ENCODE measurements at places on chromosomes 3 and 15.

DNA sequence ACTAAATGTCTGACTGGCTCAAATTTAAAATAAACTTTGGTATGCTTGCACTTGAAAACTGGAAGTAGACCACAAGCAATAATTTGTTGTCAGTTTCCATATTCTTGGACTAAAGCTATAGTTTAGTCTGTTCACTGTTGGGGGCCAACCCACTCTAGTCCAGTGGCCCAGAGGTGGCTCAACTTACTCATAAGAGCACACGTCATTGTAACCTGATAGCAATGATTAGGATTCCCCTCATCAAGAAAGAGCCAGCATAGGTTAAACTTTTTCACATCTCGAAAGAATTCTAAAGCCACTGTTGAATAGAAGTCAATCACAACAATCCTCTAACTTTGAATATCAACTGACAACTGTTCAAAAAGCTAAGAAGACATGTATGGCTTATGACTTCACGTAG, 147.0 kb downstream of the MEIS2 start:
- DNase-seq: no peak

DNA sequence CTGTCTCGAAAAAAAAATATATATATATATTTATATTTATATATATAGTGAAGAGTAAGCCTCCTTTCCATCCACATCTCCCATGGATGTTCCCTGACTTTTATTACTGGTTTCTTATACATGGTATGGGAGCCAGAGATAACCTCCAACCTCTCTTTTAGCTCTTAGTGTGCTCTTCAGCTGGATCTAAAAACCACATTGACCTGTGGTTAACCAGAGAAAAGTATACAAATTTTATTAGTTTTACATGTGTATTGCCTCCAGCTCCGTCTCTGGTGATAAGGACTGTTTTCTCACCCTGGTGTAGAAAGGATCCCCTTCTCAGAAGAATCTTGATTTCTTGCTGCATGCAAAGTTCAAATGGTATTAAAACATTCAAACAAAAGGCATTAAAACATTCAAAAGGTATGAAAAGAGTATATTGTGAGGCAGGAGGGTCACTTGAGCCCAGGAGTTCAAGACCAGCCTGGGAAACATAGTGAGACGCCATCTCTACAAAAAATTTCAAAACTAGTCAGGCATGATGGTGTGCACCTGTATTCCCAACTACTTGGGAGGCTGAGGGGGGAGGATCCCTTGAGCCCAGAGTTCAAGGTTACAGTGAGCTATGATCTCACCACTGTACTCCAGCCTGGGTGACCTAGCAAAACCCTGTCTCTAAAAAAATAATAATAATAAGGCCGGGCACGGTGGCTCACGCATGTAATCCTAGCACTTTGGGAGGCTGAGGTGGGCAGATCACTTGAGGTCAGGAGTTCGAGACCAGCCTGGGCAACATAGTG, 13.5 kb upstream of the TTBK2 start:
- no peak for DNase-seq

- DNase-seq: no peak
Measured at GRCh38 chr3:96677156-96677555, 137.2 kb upstream of the EPHA6 start.

DNA sequence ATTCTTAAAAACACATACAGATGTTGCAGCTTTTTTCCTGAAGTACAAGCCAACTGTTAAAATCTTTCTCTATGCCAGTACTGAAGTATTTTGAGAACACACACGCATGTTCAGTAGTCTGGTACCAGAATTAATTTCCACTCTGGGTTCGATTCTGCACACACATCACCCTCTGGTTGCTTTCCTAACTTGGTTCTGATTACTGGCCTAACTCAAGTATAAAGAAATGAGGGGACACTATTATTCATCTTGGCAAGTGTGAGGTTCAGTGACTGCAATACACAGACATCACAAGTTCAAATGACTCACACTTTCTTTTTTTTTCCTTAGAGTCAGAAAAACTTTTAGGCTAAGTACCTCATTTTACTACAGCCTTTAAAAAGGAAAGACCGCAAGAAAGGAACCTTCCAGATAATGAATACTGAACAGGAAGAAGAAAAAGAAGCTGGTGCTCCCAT, 37.4 kb upstream of the LDHAL6B start:
- no peak for DNase-seq

DNA sequence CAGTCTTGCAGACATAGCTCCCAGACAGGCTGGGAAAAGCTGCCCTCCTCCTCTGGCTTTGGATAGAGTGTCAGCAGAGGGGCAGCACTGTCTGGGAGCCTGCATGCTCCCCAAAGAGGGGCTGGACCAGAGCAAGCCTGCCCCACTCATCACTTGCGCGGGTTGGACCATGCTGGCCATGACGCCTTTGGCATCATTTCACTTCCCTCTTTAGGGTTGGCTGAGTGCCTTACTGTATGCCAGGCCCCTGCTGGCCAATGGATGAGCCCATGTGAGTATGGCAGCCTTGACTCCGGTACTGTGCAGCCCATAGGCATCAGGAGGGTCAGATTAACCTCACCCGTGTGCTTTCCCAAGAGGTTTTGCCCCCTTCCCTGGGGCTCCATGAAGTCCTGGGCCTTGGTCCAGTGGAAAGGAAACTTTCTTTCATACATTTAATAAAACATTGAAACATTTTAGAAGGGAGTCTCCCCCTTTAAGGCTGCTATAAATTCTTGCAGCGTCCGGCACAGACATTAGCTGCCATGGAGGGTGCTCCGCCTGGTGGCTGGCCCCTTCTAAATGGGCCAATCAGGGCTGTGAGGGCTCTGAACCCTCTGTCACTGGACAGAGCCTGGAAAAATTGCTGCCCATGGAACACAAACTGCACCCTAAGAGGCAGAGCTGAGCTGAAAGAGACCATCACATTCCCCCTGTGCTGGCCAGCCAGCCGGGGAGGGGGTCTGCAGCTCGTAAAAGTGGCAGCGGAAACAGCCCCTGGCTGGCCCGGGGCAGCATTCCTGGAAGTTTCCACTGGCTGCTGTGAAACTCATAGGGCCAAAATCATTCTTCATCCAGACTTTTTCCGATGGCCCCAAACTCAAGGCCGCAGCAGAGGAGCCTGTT, 20.8 kb upstream of the DUSP7 start:
- no peak for DNase-seq

- no peak for DNase-seq
Measured at GRCh38 chr3:46987319-46987742, 7.9 kb downstream of the NBEAL2 start.

DNA sequence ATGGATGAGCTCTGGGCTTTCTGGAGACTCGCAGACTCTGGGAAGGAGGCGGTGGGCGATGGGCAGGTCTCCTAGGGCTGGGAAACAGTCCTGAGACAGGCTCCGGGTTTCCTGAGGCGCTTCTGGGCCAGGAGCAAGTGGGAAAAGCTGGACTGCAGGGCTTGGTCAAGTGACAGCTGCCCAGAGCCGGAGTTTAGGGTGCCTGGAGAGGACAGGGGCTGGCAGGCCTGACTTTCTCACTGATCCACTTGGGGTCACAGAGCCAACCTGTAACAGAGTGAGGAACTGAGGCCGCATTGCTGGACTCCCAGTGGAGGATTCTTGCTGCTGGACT, 107.9 kb downstream of the APBA2 start:
- no peak for DNase-seq

- DNase-seq: peak; percentile 14
Measured at GRCh38 chr15:44584162-44584749, 47.3 kb downstream of the EIF3J start.

DNA sequence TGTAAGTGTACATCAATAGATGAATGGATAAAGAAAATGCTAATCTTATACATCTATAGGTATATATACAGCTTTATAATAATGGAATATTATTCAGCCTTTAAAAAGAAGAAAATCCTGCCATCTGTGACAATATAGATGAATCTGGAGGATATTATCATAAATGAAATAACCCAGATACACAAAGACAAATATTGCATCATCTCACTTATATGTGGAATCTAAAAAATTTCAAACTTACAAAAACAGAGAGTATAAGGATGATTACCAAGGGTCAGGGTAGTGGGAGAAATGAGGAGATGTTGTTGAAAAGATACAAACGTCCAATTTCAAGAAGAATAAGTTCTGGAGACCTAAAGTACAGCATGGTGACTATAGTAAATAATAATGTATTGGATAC, 85.4 kb upstream of the AGTR1 start:
- no peak for DNase-seq

DNA sequence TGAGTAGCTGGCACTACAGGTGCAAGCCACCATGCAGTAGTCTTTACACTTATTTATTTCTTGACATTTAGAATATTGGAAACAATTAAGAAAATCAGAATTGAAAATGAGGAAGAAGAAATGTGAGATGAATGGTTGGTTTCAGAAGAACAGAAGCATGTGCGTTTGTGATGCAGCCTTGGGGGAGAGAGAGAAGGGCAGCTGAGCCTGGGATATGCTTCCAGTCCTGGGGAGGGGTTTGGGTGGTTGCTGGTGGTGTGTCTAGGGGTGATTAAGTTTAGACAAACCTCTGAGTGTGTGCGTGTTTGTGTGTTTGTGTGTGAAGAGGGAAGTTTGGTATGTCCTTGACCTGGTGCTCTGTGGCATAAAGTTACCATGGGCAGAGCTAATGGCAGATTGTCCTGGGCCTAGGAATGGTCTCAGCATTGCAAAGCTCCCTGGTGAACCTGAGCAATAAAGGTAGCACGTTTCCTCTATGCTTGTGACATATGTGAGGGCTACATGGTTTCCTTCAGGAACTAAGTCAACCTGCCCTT, 35.6 kb downstream of the CTSH start:
- no peak for DNase-seq

- no peak for DNase-seq
Measured at GRCh38 chr3:38545550-38545949, 49.4 kb downstream of the EXOG start.

GRCh38 chr3:54180921-54181320, 58.6 kb downstream of the CACNA2D3 start:
- no peak for DNase-seq

DNA sequence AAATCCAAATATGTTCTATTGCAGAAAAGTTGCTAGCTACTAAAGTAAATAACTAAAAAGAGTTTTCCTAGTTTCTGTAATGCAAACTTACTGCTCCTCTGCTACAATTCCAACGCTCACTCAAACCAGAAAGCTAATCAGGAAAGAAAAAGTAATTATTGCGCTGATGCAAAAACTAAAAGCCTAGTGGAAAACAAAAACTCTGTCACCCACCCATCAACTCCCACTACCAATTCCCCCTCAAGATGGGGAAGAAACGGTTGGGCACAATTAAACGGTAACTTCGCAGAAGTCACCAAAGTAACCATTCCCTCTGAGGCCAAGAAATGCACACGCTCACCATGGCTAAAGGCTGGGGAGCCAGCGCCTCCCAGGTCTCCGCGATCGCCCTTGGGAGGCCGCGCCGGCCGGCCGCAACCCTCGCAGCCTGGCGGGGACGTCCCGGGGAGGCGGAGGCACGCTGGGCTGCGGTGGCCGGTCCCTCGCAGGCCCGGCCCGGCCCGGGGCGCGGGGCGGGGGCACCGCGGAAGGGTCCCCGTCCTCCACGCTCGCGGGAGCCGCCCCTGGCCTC, 684 bp downstream of the SLTM start:
- DNase-seq: peak; percentile 1

DNA sequence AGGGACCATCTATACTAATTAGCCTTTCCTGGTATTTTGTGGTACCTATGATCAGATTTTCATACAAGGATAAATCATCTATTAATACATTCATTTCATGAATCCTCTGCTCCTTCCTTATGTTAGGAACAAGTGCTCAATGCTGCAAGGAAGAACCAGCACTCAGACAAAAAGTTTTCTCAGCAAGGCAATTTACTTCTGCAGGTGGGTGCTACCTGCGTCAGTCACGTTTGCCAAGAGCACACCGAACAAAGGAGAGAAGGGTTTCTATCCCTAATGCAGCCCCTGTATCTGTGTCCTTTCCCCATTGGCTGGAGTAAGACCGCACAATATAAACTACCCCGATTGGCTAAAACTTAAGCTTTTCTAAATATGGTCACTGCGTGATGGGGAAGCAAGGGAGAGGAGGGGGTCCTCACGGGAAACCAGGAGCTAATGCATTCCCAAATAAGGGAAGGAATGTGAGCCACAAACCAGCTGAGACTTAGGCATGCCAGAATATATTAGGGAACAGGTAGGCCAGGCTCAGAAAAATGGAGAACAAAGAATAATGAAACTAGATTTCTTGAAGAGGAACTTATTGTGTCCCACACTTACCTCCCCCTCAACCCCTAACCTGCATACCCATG, 76.5 kb downstream of the AQR start:
- DNase-seq: no peak

DNA sequence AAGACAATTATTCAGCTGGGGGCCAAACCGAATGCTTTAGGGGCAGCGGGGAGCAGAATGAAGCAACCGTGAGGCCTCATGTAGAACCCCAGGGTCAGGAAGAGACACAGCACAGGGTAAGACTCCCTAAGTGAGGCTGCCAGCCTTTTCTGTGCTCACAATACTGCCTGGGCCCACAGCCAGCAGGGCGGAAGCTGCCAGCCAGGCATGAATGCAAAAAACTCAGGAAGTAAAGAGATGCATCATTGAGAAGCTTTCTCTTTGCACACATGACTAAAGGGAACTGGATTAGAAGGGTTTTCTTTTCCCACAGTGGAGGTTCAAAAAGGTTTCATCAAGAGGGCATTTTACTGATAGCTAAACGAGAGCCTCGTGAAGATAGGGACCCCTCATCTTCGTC, 33.3 kb downstream of the CA12 start:
- DNase-seq: no peak
